ENCODE measurements at places on chromosomes 7 and 10. TPM values are rescaled to one million over a fixed set of nuclear protein-coding genes. Genes with fewer than 3 reads are reported as not detected.

Gene UCN3
- total RNA-seq = not detected

Gene ZWINT
- 59.3 TPM for total RNA-seq

Gene DRGX
- not detected for total RNA-seq

Gene CALHM3
- not detected for total RNA-seq

Gene RBM33
- 93.1 TPM for total RNA-seq

- peaks cover 11% of the 10 kb centered on the region for H3K4me1 ChIP-seq
- H3K4me3 ChIP-seq = no peak overlapping the region
- H3K27ac ChIP-seq = no peak overlapping the region
- DNase-seq = no peak
- no peaks in the 10 kb centered on the region for H3K27me3 ChIP-seq
- no peaks in the 10 kb centered on the region for H3K36me3 ChIP-seq
Measured at GRCh38 chr10:122550427-122550826, 10.1 kb upstream of the DMBT1 start.

- peak overlapping the region; percentile 58 for H3K4me3 ChIP-seq
- peak overlapping the region; percentile 7 for H3K27ac ChIP-seq
- H3K36me3 ChIP-seq = no peaks in the 10 kb centered on the region
- peaks cover 19% of the 10 kb centered on the region for H3K4me1 ChIP-seq
- no peaks in the 10 kb centered on the region for H3K27me3 ChIP-seq
- DNase-seq = no peak
Measured at GRCh38 chr10:352476-353235, 217.4 kb downstream of the ZMYND11 start.

DNA sequence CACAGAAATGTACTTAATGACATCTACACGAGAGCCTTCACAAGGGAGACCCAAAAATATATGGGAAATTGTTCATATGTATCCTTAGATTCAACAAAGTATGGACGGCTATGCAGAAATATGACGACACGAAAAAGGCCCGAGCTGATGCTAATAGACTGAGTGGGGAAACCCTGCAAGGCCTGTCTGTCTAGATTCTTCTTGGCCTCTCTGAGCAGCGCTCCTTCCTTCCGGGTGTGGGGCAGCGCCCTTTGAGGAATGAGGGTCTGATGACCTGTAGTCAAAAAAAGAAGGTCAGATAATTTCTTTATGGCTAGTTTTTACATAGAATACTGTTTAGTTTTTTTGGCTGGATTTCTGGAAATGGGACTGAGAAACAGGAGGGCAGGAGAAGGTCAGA lies 192.8 kb upstream of the AKR1E2 start:
- no peak for DNase-seq
- H3K4me1 ChIP-seq = no peaks in the 10 kb centered on the region
- no peak overlapping the region for H3K4me3 ChIP-seq
- no peak overlapping the region for H3K27ac ChIP-seq
- H3K27me3 ChIP-seq = peaks cover 7% of the 10 kb centered on the region

DNA sequence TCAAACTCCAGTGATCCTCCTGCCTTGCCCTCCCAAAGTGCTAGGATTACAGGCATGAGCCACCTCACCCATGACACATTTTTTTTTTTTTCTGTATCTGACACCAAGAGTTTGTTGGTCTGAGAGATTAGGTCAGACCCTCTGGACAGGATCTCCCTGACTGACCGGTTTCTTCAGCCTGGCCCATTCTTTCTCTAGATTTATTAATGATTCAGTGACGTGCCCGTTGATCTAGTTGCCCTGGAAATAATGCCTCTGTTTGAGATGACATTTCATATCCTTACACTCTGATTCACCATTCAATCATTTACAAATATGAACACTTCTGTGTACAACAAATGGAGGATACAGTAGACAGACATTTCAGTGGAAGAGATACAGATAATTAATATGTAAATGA lies 1.4 kb upstream of the ZNF212 start:
- H3K36me3 ChIP-seq = peaks cover 16% of the 10 kb centered on the region
- H3K4me1 ChIP-seq = peaks cover 43% of the 10 kb centered on the region
- H3K4me3 ChIP-seq = peak overlapping the region; percentile 21
- peaks cover 15% of the 10 kb centered on the region for H3K27me3 ChIP-seq
- H3K27ac ChIP-seq = peak overlapping the region; percentile 90

DNA sequence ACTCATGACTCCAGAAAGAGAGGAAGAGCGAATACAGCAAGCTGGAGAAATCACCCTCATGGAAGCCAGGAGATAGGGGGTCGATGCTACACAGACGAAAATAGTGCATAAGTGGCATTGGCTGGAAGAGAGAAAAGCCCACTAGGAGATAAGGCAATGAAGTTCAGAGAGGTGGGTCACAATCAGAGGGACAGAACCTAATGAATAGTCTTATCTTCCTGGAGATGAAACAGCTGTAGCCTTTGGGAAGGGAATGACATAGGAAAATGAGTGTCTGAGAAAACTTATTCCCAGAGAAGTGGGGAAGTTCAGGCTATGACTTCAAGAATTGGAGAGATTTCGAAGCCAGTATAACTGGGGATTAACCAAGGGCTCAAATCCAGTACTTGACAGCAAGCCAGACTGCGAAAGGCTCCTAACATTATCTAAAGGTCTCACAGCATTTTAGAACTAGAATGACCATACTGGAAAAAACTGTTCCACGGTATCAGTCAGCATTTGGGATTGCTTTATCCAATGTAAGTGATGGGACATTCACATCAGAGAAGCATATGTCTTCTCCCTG lies 211.1 kb downstream of the ZNF365 start:
- H3K27ac ChIP-seq = no peak overlapping the region
- peaks cover 25% of the 10 kb centered on the region for H3K4me1 ChIP-seq
- DNase-seq = no peak
- H3K4me3 ChIP-seq = no peak overlapping the region
- no peaks in the 10 kb centered on the region for H3K36me3 ChIP-seq

GRCh38 chr7:136637813-136638212 lies 230.6 kb upstream of the CHRM2 start:
- H3K36me3 ChIP-seq = no peaks in the 10 kb centered on the region
- H3K27me3 ChIP-seq = no peaks in the 10 kb centered on the region
- DNase-seq = no peak
- no peak overlapping the region for H3K4me3 ChIP-seq

DNA sequence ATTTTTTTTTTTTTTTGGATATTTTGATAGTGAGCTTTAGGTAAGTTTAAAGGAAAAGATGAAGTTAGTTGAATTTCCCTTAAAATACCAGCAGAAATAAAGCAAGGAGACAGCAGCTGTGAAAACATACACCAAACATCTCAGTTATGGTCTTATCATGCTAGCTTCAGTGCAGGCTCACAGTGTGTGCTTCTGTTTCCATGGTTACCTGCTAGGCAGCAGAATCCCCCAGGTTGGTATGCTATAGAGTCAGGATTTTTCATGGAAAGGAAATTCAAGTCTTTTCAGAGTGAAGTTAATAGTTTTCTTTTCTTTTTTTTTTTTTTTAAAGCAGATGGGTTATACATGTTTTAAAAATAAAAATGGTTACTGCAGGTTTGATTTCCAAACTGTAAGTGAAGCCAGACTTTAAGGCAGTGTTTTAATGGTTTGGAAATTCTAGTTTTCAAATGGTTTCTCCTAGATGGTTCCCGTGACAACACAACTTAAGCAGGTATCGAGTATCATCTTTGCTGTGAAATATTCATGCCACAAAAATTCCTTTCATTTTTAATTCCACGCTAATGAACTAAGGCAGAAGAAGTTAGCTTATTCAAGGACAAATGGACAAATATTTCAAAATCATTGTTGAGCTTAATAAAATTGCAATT lies 230.9 kb downstream of the BICC1 start:
- H3K4me1 ChIP-seq = no peaks in the 10 kb centered on the region
- no peak overlapping the region for H3K27ac ChIP-seq
- H3K4me3 ChIP-seq = no peak overlapping the region
- DNase-seq = no peak
- H3K27me3 ChIP-seq = no peaks in the 10 kb centered on the region

DNA sequence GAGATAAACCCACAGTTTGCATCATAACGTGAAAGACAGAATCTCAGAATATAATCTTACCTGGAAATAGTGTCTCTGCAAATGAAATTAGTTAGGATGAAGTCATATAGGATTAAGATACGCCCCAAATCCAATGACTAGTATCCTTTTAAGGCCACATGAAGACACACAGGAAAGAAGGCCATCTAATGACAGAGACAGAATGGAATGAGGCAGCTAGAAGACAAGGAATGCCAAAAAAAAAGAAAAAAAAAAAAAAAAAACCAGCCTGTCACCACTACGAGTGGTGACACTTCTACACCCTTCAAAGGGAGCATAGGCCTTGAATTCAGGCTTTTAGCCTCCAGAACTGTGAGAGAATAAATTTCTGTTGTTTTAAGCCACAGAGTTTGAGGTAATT lies 82.9 kb downstream of the HYCC1 start:
- H3K27me3 ChIP-seq = peaks cover 12% of the 10 kb centered on the region
- H3K27ac ChIP-seq = no peak overlapping the region
- H3K4me1 ChIP-seq = no peaks in the 10 kb centered on the region

DNA sequence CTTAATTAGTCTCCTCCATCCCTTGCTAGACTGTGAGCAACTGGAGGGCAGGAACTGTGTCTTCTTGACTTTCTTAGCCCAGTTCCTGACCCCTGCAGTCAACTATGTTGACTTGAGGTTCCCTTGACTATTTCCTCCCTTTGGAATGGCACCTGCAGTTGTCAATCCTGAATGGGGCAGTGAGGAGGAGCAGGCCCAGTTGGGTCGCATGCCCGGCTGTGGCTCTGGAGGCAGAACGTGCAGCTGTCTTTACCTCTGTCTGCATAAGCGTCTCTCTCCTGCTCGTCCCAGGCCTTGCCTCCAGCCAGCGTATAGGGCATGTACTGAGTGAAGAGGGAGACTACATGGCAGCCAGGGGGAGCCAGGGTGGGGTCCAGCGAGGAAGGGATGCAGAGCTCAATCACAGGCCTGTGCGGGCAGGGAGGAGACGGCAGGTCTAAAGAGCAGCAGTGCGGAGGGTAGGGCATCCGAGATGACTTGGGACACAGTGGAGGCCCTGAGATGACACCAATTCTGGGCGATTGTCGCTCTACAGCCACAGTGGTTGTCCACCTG lies 26.8 kb downstream of the PYROXD2 start:
- H3K4me3 ChIP-seq = no peak overlapping the region
- H3K27me3 ChIP-seq = no peaks in the 10 kb centered on the region
- H3K36me3 ChIP-seq = no peaks in the 10 kb centered on the region
- H3K4me1 ChIP-seq = peaks cover 9% of the 10 kb centered on the region
- H3K27ac ChIP-seq = no peak overlapping the region
- DNase-seq = no peak
